Smooth muscle cell of the brain vasculature (primary cell): ENCODE measurements at places on chromosomes 3 and 15.

DNA sequence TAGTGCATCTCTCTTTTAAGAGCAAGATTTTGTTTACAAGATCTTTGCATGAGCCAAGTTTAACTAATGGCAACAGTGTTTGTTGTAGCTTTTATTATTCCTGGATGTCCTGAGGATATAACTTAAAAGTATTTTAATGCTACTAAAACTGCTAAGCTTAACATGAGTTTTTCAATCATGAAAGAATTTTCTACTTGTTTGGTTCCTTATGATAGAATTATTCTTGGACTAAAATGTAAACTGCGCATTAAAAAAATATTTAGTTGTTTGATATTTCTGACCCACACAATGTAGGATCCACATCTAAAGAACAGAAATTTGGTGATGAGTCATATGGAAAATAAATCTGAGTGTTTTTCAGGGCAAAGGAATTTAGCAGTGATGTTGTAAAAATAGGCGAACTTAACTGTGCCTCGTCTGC is 70.8 kb downstream of the RAP2B start:
- DNase-seq, result peak; percentile 62

DNA sequence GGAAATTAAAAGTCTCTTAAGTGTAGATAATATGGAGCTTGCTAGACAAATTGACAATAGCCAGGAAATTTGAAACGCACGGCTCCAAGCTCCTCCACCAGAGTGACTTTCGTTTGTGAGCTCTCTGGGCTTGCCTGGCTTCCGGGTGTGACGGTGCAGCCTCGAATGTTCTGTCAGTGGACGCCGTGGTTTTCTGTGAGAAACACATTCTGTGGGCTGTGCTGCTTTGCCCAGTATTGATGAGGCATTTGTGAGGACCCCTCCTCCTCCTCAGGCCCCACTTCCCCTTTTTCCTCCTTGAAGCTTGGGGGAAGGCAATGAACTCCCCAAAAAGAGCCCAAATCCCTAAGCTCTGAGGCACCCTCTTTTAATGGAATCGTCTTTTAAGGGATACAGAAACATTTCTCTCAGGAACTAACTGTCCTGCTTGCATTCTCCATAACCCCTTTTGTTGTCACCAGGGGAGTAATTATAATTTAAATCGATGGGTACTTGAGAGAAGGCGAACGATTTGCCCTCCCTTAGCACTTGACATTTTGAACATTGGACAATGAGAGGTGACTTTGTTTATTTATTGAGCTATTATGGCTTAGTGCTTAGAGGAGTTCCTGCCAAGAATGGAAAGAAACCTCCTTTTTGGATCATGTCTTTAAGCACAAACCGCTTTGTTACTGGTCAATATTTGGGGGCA is 40.8 kb downstream of the POLR2M start:
- DNase-seq, result no peak

- DNase-seq, result no peak
These were observed 609.7 kb downstream of the VGLL3 start for GRCh38 chr3:86381247-86381646.

GRCh38 chr3:67291287-67292252 is 293.5 kb downstream of the KBTBD8 start:
- DNase-seq, result no peak

GRCh38 chr3:187210545-187211327 is 13.4 kb downstream of the RTP1 start:
- DNase-seq, result no peak

GRCh38 chr3:162224746-162225145 is 728.1 kb downstream of the OTOL1 start:
- no peak for DNase-seq

GRCh38 chr3:189383630-189384029 is 211.9 kb downstream of the TPRG1 start:
- DNase-seq, result no peak

DNA sequence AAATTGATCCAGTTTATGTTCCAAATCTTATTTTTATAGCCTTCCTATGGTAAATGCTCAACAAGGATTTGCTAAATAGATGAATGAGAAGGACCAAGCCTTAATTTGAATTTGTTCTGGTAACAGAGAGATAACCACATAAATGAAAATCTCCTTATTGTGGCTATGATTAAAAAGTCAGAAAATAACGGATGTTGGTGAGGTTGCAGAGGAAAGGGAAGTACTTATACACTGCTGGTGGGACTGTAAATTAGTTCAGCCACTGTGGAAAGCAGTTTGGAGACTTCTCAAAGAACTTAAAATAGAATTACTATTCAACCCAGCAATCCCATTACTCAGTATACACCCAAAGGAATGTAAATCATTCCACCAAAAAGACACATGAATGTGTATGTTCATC is 26.2 kb downstream of the AAGAB start:
- no peak for DNase-seq

DNA sequence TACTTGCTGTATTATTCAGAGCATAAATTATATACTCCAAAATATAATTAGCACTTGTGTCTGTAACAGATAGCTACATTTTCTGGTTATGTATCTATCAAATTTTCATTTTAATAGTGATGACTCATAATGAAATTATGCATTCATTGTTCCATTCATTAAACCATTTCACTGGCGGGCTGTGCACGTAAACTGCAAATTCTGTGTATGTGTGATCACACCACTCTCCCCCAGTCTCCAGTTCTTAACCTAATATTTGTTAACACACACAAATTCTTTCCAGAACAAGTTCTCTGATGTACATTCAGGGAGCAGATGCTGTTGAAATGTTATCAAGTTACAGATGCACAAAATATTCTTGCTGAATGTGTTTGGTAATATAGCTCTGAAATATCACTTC is 3.8 kb upstream of the KCNMB2 start:
- no peak for DNase-seq
